Left lobe of liver (tissue), 2 donors: ENCODE measurements at places on chromosomes 7 and 10.

GRCh38 chr10:71459513-71459912 is 62.8 kb downstream of the CDH23 start:
- no peak for DNase-seq

DNA sequence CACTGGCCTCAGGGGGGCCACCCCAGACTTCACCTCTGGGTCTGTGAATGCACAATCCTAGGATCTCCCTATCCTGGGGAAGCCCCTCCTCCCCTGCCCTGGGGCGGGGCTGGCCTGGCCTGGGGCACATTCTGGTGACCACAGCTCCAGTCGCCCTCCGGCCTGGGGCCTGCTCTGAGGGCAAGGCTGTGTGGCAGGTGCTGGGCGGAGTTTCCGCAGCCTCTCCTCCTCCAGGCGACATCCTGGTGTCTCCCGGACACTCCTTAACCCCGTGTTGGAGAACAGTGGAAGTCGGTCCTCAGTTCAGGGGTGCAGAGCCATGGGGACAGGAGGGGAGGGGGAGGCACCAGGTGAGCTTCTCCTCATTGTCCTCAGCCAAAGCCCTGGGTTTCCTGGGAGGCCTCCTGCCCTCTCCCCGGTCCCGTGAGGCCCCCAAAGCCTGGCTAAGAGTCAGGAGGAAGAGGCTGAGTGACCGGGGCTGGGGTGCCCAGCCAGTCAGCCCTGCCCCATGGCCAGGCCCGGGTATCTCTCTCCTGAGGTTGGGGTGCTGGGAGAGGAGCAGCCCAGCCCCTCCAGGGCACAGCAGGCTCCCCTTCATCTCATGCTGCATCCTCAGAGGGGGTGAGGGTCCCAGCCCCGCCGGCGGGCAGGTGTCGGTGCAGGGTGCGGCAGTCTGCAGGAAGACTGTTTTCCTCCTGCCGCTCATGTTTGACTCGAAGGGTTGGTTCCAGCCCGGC is 22.6 kb downstream of the UNCX start:
- no peak for DNase-seq

- no peak for DNase-seq
Observed at GRCh38 chr10:88065383-88066049, 202.1 kb downstream of the PTEN start.

DNA sequence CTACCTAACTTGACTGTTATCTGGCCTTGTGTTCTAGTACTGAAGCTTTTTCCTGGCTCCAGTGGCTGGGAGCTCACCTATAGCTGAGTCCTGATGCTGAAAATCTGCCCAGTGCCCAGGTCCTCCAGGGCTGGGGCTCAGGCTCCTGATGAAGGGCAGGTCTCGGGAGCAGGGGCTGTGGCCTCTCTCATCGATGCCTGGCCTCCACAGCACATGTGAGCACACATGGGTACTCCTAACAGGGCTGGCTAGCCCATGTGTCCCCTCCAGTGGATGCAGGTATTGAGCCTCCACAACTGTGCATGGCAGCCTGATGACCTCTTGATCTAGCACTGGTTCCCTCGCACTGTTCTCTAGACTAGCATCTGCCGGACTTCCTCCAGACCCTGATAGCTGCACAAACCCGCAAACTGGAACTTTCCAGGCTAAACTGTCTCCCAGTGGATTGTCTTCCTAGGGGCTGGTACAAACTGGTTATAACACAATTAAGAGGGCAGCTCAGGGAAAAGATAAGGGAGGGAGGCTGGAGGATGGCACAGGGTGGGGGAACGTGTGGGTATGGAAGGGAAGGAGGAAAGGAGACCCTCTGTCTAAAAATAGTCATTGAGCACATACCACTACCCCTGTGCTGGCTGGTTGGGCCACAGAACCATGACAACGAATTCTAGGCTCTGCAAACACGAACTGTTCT is 35.1 kb downstream of the PLAC9 start:
- no peak for DNase-seq

DNA sequence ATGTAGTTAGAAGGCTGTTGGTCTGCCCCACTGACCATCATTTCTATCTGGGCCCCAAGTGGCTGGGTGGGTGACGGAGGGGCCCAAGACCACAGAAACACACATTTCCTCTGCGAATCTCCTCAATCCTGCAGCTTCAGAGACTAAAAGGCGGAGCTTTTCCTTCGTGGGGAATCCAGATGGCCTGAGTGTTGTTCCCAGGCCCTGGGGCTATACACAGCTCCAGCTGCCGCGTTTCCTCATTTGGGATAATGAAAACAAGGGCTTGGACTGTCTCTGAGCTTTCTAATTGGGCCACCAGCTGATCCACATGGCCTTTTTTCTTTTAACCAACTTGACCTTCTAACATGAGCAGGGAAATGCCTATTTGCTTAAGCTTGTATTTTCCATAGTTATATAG is 339.9 kb downstream of the CXCL12 start:
- DNase-seq: no peak

DNA sequence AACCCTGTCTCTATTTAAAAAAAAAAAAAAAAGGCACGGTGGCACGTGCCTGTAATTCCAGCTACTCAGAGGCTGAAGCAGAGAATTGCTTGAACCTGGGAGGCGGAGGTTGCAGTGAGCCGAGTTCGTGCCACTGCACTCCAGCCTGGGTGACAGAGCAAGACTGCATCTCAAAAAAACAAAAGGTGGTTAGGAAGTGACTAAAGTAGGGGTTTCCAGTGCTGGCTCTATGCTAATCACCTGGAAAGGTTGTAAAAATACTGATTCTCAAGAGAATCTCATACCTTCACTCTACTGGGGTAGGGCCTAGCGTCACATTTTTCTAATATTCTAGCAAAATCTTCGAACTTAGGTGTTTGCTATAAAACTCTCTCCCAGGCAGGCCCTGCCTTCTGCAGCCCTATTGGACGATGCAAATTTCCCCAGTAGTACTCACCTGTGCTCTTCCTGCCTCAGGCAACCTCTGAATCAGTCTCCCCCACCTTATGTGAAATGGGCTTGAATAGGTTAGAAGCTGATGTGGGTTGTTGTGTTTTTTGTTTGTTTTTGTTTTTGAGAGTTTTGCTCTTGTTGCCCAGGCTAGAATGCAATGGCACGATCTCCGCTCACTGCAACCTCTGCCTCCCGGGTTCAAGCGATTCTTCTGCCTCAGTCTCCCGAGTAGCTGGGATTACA is 3.5 kb downstream of the ZP3 start:
- DNase-seq: no peak

- DNase-seq: no peak
Observed at GRCh38 chr7:71135663-71136062, 3.7 kb downstream of the GALNT17 start.

GRCh38 chr7:121083790-121084251 is 95.3 kb downstream of the CPED1 start:
- no peak for DNase-seq

GRCh38 chr7:55515569-55516279 is 56.6 kb downstream of the VOPP1 start:
- DNase-seq: no peak

DNA sequence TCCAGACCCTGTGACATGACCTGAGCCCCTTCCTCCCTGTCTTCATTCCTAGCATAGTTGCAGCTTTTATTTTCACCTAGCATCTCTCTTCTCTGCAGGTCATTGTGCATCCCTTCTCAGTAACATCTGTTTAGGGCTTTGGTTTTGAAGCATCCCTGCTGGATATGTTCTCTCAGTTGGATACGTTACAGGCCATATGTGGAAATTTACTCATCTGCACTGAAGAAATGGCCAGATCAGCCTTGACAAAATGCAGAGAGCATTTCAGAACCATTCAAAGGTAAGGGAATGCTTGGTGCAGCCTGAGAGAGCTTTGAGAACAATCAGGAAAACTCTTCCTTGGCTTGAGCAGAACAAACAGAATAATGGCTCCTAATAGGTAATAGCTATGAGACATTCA is 647.0 kb downstream of the KCNMA1 start:
- DNase-seq: no peak

GRCh38 chr7:131781-132482 is 60.4 kb upstream of the FAM20C start:
- peak; percentile 44 for DNase-seq

GRCh38 chr7:101820703-101821102 is 3.3 kb downstream of the CUX1 start:
- peak; percentile 26 for DNase-seq

- no peak for DNase-seq
Observed at GRCh38 chr7:121398246-121398645, 2.1 kb upstream of the FAM3C start.

- DNase-seq: no peak
Observed at GRCh38 chr7:78690174-78690573, 763.3 kb downstream of the MAGI2 start.

DNA sequence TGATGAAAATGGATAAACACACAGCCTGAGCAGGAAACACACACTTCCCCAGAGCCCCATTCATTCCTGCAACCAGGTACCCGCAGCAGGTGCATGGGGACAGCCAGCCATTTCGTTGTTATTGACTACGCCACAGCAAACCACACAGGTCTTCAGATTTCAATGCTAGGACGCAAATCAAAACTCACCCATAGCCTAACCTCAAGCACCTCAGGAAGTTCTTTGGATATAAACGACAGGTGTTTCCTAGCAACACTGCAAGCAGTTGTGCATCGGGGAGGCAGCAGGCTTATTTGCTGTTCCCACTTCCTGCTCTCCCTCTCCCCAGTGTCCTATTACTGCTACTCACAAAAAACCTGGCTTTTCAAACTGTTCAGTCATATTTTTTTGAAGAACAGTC is 176.5 kb upstream of the FRMD4A start:
- DNase-seq: no peak

- no peak for DNase-seq
Observed at GRCh38 chr7:7786595-7786994, 68.2 kb upstream of the RPA3 start.

DNA sequence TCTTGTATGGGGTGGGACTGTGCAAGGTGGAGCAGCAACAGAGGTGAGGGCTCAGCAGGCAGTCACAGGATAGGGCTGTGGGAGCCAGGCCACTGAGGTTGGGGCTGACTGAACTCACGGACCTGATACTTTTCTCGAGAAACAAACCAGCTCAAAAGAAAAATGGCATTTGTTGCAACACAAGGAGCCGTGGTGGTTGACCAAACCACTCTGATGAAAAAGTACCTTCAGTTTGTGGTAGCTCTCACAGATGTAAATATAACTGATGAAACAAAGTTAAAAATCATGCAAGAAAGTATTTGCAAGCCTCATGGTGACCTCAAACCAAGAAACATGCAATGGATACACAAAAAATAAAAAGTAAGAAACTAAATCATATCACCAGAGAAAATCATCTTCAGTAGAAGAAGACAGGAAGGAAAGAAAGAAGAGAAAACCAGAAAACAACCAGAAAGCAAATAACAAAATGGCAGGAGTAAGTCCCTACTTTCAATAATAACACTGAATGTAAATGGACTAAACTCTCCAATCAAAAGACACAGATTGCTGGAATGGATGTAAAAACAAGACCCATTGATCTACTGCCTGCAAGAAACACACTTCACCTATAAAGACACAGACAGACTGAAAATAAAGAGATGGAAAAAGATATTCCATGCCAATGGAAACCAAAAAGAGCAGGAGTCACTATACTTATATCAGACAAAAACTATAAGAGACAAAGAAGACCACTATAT is 48.9 kb upstream of the DUSP5 start:
- DNase-seq: peak; percentile 7

DNA sequence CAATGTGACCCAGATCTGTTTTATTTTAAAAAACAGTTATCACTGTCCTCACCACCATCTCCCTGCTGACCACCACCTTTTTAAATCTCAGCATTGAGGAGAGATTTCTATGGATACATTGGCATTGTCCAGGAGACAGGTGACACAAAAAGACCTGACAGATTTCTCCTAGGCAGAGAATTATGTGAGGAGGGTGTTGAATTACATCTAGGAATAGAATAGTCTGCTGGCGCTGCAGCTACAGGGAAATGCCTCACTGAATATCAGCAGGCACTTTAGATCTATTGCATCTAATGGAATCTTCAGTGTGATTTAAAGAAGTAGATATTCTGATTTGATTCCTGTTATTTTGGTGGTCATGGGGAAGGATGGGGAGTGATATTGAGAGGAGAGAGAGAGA is 593.5 kb downstream of the NRG3 start:
- DNase-seq: no peak

DNA sequence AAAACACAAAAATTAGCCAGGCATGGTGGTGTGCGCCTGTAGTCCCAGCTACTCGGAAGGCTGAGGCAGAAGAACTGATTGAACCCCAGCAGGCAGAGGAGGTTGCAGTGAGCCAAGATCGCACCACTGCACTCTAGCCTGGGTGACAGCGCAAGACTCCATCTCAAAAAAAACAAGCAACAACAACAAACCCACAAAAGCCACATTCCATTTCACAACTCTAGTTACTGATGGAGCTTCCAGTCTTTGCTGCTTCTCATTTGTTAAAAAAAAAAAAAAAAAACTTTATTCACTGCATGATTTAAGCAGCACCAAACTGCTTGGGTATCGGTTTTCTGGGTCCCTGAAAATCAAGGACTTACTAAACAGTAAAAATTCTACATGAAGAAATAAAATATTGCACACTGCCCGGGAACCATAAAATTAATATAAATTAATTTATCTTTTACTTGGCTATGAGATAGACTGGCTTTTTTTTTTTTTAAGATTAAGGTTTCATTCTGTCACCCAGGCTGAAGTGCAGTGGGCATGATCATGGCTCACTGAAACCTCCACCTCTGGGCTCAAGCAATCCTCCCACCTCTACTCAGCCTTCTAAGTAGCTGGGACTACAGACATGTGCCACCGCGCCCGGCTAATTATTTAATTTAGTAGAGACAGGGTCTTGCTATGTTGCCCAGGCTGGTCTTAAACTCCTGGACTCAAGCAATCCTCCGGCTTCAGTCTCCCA is 42.0 kb downstream of the SRPK2 start:
- no peak for DNase-seq

DNA sequence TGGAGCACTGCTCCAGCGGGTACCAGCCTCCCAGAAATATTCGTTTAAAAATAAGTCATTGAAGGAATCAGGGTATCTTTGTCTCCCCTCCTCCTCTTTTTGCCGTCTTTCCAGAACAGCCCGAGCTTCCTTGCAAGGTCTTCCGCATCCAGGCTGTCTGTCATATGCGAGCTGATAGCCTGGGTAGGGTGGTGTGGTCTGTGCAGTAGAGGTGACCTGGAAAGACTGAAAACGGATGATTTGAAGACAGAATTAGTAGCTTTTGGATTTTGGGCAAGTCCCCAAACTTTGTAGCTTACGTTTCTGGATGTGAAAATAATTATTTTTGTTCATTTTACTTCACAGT is 480 bp downstream of the VPS50 start:
- no peak for DNase-seq

DNA sequence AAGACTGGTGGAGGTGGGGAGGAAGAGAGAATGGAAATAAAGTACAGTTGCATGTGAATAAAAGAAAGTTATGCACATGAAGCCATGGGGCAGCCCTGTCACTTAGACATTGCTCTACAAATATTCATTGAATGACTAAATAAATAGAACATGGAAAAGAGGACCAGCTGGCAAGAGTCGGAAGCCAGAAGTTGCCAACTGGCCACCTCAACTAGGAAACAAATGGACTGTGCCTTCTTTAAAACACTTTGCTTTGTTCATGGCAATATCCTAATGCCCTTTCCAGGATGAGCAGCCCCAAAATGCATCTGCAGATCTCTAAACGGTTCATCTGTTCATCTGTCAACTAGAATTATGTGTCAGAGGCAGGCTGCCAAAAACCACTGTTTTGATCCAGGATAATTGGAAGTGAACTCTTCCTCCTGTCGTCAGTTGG is 157.3 kb downstream of the NOC3L start:
- DNase-seq: peak; percentile 69

- DNase-seq: no peak
Observed at GRCh38 chr10:72790216-72790990, 98.5 kb downstream of the MCU start.
